Left lung (tissue), 14 donors: ENCODE measurements at places on chromosomes 6 and 20.

GRCh38 chr6:20709451-20709850, 175.2 kb downstream of the CDKAL1 start:
- no peak for DNase-seq

DNA sequence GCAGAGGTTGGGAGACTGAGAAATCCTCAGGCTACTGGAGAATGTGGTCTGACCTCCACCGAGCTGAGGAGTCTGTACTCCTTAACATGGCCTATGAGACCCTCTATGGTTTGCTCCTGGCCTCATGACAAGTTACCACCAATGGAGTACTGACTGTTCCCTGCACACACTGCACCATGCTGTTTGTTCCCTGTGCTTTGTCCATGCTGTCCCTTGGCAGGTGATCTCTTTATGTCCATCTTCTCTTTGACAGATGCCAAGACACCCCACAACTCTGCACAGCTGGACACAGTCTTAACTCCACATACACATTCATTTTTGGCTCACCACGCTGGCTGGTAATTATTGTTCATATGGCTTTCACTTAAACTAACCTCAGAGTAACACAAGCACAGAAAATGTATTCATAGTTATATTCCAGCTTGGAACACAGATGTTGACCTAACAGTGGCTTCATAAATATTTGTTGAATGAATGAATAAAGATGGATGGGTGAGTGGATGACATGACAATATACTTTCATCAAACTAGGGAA, 258.0 kb downstream of the ATXN1 start:
- no peak for DNase-seq

DNA sequence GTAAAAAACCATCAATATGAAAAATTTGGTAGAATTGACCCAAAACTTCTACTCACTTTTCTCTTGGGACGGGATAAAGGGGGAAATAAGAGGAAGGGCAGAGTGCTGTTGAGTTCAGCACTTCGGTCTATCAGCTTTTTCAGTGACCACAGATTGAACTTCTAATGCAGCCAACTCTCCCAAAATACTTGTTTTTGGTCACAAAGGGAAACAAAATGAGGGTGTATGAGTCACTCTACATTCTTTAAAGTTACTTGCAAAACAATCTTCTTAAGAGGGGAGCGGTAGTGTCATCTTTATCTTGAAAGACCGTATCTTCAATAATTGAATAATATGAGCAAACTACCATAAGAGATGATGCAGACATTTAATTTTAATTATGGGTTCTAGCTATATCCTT, 661.3 kb downstream of the CD109 start:
- no peak for DNase-seq

GRCh38 chr20:58567437-58567836, 52.2 kb upstream of the APCDD1L start:
- peak; percentile 53 for DNase-seq

DNA sequence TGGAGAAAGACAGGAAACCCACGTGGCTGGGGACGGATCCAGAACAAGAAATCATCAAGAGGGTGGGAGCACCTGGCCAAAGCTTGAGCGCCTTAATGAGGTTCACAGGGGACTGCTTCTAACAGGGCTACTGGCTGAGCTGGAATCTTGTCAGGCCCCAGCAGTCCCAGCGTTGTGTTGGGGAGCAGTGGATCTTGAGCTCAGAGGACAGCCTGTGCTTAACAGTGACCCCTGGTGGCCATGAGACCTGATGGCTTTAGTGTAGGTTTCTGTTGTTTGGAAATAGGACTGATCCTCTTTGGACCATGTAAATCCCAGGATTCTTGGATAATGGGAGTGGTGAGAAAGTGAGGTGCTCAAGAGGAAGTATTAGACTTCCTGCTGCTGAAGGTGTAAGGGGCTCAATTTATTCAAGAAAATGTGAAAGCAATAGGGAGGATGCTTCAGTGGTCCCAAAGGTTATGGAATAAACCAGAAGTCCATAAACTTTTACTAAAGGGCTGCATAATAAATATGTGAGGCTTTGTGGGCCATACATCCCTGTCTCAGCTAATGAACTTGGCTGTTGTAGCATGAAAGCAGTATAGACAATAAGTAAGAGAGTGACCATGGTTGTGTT, 216.2 kb downstream of the NFATC2 start:
- no peak for DNase-seq

DNA sequence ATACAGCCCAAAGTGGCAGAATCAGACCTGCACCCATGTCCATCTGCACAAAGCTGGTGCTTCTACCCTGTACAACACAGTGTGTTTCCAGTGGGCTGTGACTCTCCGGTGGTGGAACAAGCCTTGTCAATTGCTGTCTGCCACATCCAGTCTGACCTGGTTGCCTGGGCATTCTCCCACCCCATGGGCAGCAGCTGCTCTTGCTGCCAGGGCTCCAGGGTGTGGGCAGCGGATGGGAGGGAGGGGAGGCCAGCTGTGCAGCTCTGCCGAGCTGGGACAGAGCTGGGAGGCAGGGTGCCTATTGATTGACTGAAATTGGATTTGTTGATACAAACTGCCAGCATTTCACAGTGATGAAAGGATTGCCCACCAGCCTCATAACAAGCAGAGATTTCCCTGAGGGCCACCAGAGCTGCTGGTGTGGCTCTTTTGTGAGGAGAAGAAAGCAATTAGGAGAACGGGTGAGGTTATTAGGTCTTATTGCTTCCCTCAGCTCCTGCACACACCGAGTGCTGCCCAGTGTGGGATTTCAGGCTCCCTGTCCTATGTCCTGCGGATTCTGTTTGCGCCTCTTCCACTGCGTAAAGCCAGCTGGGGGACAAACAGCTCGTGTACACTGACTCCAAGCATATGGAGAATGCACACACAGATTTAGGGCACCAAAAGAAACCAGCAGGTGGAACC, 150.8 kb downstream of the NRN1 start:
- DNase-seq: no peak

GRCh38 chr6:35056952-35057351, 84.2 kb downstream of the TCP11 start:
- DNase-seq: no peak

DNA sequence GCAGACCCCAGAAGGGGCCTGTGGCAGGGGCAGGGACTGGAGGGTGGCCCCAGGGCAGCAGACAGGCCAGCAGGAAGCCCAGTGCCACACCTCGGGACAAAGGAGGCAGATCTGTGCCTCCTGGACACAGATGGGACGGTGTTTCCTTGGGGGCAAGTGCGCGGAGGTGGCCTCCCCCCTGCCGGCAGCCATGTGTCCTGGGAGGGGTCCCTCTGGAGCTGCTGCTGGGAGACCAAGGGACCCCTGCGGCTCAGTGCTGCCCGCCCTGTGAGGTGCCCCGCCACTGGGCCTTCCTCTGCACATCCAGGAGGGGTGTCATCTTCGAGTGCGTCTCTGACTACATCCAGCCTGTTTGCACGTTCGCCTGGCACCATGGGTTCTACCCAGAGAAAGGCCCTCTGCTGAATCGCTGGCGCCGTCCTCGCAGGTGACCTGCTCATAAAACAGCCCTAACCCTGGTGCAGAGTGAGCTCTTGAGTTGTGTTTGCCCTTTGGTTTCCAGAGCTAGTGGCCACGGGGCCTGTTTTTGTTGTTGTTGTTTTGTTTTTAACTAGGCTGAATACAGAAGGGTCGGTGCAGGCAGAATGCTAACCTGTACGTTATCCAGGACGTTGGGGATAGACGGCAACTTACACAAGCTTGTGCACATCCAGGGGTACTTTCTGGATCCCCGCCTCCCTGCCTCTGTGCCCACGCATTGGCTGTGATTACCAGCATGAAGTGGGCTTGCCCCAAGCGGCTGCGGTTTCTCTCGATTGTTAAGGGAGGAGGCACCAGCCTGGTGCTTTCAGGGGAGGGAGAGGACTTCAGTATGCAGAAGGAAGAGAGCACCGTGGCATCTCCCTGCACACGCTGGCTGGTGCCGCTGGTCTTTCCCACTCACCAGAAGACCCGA, 1.3 kb upstream of the KCNQ2 start:
- no peak for DNase-seq

GRCh38 chr6:72260489-72260888, 361.4 kb upstream of the KCNQ5 start:
- no peak for DNase-seq

DNA sequence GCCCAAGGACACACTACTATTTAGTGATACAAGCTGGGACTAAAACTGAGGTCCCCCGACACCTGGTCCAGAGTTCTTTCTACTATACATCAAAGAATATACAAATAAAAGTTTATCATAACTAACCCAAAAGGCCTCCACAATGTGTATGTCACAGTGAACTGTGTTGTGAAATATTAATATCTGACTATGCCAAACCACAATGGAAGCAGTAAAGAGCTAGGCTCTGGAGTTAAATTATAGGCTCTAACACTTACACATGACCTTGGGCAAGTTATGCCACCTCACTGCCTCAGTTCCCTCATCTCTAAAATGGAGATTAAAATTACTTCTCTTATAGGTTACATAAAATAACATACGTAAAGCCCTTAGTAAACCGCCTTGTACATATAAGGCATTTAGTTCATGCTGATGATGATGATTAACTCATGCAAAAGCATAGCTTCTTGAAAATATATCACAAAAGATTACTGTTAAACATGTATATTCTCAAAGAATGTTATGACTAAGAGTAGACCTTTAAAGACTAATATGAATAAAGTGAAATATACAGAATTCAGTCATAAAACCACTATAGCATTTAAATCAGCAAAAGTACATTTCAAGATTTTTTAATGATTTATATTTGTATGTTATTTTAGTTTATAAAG, 5.7 kb downstream of the SUPT3H start:
- no peak for DNase-seq

DNA sequence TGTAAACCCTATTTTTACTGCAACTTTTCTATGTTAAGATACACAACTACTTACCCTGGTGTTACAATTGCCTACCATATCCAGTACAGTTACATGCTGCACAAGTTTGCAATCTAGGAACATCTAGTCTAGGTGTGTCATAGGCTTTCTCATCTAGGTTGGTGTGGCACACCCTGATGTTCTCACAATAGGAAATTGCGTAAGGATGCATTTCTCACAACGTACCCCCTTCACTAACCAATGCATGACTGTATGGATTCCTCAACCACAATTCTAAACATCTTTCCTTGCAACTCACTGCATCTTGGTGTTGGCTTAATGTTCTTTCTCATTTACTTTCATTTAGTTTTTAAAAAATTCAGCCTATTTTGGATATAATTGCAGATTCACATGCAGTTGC, 31.6 kb downstream of the GJA10 start:
- DNase-seq: no peak

GRCh38 chr6:135474362-135474761, 23.2 kb downstream of the AHI1 start:
- no peak for DNase-seq

DNA sequence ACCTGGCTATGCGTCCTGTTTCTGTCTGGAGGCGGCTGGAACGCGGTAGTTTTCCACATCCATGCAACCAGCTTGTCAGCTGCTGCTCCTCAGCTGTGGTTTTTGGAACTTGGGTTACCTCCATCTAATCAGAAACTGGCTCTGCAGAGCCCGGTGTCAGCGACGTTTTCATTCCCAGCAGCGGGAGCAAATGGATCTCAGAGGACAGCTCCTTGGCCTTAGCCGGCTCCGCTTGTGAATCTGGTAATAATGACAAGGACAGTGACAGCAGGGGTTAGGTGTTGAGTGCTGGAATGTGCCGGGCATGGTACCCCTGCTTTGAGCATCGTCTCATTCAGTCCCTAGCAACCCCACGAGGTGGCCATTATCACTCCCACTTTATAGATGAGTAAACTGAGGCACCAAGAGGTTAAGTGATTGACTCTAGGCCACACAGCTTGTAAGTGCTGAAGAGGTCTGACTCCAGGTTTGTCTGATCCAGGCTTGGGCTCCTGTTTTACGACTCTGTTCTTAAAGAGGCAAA, 1.3 kb downstream of the SLCO4A1 start:
- DNase-seq: no peak

DNA sequence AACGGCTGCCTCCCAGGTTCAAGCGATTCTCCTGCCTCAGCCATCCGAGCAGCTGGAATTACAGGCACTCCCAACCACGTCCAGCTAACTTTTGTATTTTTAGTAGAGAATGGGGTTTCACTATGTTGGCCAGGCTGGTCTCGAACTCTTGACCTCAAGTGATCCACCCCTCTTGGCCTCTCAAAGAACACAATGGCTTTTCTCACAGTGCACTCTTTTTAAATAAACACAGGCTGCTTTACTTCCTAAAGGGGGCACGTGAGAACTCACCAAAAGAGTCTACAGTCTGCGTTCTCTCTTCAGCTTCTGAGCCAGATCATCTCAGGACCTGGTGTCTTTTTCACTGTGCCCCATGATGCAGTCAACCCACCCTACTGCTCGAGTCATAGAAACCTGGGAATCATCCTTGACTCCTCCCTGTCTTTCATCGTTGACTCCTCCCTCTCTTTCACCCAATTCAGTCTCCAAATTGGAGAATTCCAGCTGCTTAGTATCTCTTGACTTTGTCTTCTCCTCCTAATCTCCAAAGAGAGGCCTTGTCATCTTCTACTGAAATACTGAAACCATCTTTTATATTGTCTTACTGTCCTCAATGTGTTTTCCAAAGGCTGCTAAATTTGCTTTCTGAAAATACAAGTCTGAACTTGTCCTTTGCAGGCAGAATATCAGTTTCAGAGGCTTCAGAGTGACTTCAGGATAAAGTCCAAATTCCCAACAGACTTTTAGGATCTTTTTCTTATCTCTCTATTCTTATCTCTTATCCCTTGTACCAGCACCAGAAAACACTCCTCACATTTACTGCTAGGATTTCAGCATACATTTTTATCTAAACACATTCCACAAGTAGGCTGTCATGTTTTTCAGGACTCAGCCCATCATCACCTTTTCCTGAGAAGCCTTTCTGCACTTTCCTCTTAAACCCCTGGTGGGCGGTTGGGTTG, 323.4 kb downstream of the SYNE1 start:
- DNase-seq: no peak

GRCh38 chr20:52867305-52867704, 104.9 kb upstream of the TSHZ2 start:
- no peak for DNase-seq

GRCh38 chr6:139583420-139583819, 209.0 kb upstream of the CITED2 start:
- no peak for DNase-seq

DNA sequence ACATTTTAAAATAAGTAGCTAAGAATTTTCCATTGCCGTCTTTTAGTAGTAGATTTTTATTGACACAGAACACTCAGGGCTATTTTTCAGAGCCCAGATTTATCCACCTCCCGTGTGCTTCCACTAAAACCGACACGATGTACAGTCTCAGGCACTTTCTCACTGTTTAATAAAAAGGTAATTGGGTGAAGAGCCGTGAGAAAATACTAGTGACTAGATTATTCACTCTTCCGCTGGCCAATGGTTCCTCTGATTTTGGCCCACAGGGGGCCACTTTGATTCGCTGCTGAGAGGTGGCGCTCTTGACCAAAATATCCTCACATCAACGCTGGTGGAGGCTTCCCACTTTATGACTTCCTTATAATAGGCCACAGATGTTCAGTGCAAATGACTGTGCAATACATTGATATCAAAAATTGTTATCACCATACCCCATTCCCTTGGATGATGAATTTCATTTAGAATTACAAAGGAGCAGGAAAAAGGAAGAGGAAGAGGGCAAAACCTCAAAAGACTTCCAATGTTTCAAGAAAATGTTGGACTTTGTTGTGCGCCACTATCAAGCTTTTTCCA, 12.3 kb upstream of the HDDC2 start:
- DNase-seq: no peak
